Left ventricle myocardium inferior (tissue), 1 donor: ENCODE measurements at places on chromosomes 7 and 10. TPM values are rescaled to one million over a fixed set of nuclear protein-coding genes. Genes with fewer than 3 reads are reported as not detected.

WNT2 gene
- total RNA-seq: 0.14 TPM

DNA sequence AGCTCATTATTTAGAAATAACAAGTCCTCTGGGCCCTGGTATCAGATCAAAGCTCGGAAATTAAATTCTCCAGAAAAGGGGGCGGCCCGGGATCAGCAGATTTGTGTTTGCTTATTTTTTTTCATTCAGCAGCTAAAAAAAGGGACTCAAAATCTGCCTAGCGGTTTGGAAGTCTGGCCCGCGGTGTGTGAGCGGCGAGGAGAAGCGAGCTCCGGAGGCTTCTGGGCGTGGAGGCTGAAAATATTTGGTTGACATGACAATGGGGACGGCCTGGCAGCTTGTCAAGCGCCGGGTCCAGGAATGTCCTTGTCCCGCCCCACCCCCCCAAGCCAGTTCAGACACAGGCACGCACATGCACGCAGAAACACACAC, 43.4 kb downstream of the FOXL3 start:
- DNase-seq: peak; percentile 82

GRCh38 chr7:43439631-43440401, 143.1 kb upstream of the STK17A start:
- DNase-seq: no peak

- DNase-seq: no peak
Measured at GRCh38 chr7:25777969-25778708, 373.9 kb upstream of the NFE2L3 start.

DNA sequence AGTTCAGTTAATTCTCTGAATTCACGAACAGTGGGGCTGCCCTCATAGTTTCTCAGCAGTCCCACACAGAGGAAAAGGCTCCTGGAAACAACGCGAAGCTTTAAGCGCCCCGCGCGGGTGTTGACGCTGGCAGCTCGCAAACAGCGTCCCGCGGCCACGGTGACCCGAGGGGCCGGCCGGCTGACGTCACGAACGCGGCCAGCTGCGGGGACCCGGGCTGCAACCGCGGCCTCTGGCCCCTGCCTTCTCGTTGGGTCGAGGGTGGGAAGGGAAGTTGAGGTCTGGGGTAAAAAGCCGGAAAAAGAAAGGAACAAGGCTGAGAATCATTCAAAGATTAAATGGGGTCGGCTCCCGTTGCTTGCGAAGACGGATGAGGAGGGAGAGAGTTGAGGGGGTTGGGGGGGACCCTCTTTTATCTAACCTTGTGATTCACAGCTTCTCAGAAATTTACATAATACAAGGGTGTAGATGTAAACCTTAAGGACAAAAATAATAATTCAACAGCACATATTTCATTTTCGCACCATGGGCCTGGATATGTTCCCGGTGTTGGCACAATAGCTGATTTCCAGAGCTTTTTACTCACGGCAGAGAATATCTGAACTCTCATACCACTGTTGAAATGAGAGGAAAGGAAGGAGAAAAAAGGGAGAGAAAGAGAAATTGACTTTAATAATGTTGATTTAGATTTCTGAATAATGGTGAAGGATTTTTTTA, 7.3 kb upstream of the FEZF1 start:
- no peak for DNase-seq

CPA5 gene
- not detected for total RNA-seq

GRCh38 chr10:31353574-31353973, 34.6 kb downstream of the ZEB1 start:
- DNase-seq: no peak

DNA sequence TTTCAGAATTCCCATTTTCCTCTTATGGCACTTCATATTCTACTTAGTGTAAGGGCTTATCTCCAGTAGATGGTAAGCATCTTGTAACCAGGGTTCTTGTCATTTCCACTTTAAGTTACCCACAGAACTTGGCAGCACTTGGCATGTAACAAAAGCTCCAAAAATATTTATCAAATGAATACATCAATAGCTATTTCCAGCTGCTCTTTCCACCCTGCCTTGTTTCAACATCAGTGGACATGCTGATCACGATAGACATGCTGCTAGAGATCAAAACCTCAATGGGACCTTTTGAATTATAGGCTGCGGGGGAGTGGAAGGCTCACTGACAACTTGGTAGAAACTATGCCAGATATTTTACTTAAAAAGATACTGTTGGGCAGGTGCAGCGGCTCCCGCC, 32.9 kb downstream of the HOXA1 start:
- no peak for DNase-seq

DNA sequence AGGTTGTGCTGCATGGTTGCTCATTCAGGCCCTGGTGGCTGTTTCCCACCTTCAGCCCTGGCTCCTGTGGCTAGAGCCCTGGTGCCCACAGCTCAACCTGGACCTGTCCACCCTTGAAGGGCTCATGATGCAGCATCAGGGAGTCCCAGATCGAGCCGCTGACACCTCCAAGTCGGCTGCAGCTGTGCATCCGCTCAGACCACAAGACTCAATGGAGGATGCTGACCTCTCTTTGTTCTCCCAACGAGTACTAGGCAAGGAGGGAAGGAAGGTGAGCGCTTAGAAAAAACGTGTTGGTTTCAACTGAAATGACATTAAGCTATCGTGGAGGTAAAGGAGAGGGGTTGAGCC, 9.5 kb upstream of the C10orf95 start:
- DNase-seq: no peak

- no peak for DNase-seq
Measured at GRCh38 chr7:13279854-13280435, 592.5 kb downstream of the ARL4A start.

DNA sequence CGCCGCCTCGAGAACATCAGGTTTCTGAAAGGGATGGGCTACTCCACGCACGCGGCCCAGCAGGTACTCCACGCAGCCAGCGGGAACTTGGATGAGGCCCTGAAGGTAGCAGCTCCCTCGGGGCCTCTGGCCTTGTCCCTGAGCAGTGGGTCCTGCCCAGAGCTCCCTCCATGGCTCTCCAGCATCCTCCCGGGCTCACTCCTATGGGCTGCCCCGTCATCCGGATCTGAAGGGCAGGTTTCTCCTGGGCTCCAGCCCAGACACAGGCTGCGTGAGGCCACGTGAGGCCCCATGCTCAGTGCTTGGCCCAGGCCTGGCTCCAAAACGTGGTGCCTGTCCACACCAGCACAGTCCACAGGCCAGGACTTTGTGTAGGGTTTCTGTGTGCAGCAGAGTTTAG, 32.5 kb downstream of the NUB1 start:
- DNase-seq: peak; percentile 38

CHST3 gene
- 18.0 TPM for total RNA-seq

DNA sequence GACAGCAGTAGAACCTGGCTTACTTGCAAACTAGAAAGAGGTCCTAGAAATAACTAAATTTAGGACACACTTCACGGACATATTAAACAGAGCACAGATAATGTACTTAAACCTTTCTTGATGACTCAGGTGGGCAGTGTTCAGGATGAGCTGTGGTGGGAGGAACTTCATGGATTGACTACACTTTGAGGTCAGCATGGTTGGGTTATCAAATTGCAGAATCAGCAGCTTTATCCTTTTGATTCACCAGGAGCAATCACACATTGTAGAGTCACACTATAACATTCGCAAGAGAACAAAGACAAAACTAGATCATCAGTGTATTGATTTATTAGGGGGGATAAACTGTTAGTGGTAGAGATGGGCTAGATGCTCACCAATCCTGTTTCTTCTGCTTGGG, 38.6 kb upstream of the AGK start:
- DNase-seq: no peak

- DNase-seq: no peak
Measured at GRCh38 chr10:98224509-98224908, 43.5 kb downstream of the LOXL4 start.

DNA sequence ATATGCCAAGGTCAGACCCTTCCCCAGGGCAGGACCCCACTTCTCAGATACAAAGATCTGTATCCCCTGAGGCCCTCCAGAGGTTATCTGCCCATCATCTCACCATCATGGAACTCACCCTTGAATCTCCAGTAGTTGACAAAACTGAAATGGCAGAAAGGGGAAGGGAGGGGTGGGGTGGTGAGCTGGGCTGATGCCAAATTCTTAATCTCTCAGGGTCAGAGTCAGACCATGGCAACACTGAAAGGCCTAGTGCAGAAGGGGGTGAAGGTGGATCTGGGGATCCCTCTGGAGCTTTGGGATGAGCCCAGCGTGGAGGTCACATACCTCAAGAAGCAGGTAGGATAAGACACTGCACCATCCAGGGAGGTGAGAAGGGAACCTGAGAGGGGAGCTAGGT, 3.1 kb downstream of the CNPY4 start:
- no peak for DNase-seq

GRCh38 chr7:13307040-13307439, 619.6 kb downstream of the ARL4A start:
- no peak for DNase-seq

EBF3 gene
- 6.2 TPM for total RNA-seq

DNA sequence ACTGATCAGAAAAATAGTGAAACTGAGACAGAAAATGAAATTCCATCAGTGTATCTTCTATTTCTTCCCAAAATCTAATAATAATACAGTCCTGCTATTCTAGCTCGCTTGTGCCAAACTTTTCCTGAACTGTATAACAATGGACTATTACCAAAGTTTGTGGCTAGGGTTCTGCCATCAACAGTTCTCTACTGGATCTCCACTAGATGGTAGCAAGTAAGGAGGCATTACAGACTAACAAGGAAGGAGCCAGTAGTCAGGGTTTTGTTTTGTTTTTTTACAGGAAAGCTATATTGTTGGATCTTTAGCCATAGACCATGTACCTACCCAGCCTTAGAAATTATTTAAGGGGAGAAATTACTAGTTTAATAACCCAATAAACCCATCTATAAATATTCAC, 10.8 kb downstream of the MTERF1 start:
- DNase-seq: no peak

DNA sequence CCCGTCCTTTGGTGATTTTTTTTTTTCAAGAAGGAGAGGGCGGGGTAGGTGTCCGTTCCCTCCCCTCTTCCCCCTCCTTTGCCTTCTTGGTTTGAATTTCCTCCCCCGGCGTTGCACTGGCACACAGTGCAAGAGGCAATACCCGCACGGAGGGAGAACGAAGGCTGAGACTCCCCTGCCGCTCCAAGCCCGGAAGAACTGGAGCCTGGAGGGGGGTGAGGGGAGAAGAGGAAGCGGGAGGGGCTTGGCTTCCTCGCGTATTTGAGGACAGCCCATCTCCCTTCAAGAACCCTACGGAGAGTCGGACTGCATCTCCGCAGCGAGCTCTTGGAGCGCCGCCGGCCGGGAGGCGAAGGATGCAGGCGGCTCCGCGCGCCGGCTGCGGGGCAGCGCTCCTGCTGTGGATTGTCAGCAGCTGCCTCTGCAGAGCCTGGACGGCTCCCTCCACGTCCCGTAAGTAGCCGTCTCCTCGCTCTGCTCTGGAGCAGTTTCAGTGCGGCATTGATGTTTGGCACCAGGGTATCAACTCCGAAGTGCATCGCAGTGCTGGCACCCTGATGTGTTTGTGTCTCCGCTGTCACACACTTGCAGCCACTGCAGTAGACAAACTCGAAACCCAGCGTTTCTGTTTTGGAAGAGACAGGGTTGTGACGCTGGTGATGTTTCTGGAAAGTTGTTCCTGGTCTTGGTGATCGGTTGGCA, at the start of gene CNTNAP2:
CNTNAP2 (plus strand) TSS at position 281 of the 702 bp plus-strand sequence; CDS start at position 357, 76 bp downstream.
- peak; percentile 19 for DNase-seq

DNA sequence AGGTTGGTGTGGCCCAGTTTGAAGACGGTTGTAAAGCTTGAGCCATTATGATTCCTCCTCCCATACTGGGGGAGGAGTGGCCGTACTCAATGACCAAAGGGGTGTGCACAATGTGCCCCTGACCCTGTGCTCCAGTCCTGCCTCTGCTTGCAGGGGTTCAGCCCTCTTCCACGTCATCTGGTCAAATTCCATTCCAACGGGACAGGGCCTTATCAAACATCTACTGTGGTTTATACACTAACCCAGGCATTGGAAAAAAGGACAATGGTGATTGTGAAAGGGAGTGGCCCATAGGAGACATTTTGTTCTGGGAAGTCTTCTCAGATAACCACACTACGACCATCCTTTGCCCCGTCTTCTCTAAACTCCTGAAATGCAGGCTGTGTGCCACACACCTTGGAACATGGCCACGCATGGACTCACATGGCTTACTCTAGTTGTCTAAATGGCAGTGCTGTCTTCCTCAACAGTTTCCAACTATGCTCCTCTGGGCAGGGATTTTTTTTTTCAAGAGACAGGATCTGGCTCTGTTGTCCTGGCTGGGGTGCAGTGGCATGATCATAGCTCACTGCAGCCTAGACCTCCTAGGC, 103.0 kb downstream of the JCAD start:
- no peak for DNase-seq

DNA sequence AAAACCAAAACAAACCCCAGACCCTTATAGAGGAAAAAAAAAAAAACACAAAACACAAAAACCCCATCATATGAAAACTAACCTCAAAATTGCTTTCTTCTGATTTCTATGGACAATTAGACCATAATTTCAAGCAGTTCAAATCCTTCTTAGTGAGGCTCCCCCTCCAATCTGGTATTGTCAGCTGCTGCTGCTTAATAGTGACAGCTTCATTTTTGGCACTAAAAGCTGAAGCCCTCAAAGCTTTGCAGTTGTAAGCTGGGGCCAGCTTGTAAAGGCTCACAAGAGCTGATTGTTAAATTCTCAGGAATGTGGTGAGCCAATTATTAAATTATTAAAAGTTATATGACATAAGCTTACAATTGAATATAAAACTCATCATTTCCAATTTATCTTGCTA, 21.9 kb downstream of the ATXN7L1 start:
- DNase-seq: no peak
